Stimulated activated naive CD4-positive, alpha-beta T cell (primary cell): ENCODE measurements at places on chromosomes 2 and 18.

DNA sequence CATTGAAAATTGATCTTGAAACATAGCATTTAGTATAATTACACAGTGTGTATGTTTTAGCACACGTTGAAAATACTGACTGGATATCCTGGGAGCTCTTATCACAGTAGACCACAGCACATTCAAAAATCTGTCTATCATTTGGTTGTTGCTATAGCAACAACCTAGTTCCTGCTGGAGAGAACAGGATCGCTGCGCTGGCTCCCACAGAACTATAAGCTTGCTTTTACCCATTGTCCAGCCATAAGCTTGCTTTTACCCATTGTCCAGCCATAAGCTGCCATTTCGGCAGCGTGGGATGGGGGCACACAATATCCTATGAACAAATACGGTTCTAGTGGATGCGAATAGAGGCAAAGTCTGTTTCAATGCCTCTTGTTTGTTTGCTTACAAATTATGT, 70.4 kb upstream of the ST6GAL2 start:
- DNase-seq: no peak

DNA sequence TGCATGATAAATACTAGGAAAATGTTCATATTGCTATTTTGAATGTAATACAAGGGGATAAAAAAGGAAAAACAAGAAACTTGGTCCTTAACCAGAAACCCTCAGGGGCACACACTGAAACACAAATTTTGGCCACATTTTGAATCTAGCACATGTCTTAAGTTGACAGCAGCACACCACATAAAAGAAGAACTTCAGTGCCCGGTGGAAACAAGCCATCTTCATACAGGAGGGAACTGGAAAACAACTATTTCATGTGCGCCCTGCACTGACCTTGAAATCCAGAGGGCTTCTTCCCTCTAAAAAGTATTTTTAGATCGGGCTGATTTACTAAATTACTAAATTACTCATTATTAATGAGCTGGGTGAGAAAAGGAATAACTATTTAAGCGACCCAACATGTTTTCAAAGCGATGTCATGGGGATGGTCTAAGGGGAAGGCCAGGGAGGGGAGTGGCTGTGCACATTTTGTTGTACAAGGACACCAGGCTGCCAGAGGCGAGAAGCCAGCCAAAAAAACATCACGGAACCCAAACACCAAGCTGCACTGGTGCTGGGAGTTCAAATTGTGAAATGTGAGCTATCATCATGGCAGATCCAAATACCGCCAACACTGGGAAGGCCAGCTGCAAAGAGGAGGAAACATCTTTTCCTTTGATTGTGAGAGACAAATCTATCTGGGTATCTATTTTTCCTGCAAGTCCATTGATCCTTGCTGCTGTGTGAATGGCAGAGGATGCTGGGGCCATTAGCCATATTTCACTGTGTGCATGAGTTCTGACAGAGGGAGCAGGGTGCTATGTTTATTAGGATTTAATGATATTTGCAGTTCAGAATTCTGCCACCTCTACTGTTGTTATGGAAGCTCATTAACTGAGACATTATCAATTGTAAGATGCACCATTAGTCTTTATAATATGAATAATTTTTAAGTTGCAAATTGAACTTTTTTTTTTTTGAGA, 150.7 kb upstream of the LMAN1 start:
- DNase-seq: no peak

GRCh38 chr2:109080757-109081156, 48.2 kb upstream of the SH3RF3 start:
- DNase-seq: no peak

DNA sequence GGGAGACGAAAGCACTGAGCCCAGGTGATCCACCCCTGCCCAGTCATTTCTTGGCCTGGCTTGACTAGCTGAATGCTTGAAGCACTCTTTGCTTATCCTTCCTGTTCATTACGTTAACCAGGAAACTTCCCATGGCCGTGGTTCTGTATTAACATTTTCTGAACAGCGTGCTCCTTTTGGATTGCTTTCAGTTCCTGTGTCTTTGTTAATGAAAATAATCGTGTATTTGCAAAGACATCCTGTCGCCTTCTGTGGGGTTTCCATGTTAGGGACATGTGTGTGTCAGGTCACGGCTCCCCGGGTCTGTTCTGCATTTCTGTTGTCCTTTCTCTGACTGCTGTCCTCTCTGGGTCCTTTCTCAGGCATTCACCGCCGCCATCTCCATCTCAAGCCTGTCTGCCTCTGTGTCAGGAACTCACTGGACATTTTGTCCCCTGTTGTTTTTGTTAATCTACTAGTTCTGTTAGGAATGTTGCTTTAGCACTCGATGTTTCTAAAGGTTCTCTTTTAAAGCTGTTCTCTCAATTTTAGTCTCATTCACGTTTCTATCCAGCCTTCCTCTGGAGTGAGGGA, 434.1 kb upstream of the HS6ST1 start:
- no peak for DNase-seq

DNA sequence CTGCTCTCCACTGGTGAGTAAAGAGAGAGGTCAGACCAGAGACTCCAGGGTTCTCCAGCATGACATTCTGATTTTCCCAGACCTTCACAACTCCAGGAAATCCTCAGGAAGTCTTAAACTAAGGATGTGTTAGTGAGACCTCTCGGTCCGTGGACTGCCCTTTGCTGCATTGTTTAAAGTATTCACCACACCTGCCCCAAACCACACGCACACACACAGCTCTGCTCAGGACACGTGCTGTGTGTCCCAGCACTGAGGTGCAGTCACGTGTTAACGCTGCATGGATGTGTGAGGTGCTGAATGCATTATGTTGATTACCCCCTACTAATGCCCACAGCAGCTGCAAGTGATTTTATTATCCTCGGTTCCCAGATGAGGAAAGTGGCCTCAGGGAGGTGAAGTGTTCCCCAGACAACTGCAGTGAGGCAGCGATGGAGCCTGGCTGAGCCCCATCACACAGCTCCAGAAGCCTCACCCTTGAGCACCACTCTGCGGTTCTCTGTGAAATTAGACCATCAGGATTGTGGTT, 68.4 kb downstream of the TRAPPC12 start:
- DNase-seq: no peak
